NCI-H2029 (cell line): ENCODE measurements at places on chromosomes 4 and X.
A peak's percentile ranks its signal among the peaks of the same experiment; 100 is the strongest.

DNA sequence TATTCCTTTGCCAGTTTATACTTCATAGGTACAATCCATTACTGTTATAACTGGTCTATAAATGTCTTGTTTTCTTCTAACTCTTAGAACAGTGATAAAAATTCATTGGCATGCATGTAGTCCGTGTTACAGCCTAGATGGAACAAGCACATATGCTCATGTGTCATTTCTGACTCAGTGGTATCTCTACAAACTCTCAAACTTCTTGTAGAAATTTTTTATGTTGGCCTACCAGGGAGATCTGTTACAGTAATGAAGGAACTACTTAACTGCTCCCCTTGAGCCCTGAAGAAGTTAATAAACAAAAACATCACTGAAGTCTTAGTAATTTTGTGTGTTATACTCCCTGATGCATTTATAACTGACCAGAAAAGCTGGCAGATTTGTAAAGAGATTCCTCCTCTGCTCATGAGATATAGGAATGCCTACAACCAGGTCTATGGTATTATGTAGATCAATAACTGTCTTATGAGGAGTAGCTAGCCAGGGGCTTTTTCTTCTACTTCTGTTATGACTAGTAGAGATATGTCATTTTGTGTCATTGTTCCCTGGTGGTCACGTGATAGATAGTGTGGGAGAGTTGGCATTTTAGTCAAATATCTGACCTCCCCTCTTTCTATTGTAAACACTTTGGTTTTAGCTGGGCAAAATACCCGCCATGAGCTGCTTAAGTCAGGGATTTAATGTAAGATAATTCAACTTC is 53.7 kb upstream of the FAAH2 start:
- no peak for DNase-seq

DNA sequence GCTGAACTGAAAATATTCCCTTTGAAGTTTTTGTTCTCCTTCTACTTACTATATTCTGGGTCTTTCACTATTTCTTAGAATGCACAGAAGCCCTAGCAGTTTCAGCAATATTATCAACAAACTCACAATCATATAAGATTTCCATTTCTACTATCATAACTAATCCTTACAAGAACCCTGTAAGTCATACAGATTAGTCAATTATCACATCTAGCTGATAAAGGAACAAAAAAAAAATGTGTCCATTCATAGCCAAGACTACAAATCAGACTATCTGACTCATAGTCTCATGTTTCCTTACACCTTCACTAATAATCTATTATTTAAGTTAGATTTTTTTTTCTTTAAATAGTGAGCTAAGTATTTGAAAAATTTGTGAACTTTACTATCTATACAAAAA is 72.5 kb downstream of the LRBA start:
- no peak for DNase-seq

DNA sequence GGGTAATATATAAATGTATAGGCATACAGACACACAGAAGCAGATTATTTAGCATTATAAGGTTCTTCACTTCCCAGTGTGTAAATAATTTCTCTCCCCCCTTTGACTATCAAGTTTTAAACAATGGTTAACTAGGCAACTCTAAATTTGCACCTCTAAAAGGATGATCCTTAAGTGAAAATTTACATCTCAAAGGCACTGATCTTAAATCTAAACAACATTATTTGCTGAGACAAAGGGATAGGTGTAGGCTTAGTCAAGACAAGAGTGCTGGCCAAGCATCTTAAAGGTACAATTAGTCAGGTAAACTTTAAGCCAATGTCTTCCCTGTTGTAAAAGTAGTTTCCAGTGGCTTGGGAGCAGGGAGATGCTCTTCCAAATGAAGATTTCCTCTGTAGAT is 33.0 kb downstream of the NLRP2B start:
- no peak for DNase-seq

DNA sequence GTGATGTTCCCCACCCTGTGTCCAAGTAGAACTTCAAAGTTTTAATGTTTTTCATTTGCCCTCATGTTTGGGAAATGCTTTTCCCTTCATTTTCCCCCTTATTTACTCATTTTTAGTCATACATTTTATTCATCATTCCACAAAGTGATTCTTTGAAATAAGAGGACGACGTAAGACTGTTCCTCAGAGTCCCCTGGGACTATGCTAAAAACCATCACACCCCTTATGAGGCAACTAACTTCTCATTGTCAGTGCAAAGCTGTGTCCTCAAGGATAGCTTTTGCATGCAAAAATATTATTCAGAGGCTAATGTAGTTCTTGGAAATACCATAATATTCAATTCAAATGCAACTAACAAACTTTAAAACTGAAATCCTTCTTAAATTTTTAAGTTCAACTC is 14.8 kb upstream of the ADGRG2 start:
- DNase-seq = no peak

GRCh38 chrX:64206556-64207162 is 1.2 kb upstream of the AMER1 start:
- no peak for DNase-seq

DNA sequence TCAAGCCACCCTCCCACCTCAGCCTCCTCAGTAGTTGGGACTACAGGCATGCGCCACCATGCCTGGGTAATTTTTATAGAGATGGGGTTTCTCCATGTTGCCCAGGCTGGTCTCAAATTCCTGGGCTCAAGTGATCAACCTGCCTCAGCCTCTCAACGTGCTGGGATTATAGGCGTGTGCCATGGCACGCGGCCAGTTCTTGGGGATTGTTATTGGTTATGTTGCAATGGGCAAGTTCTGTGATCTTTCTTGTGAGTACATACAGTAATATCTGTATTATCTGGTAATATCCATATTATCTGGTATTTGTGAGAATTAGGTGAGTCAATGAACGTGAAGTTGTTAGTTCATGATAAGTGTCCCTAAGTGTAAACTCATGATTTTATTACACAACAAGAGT is 90.3 kb upstream of the TBL1X start:
- no peak for DNase-seq

DNA sequence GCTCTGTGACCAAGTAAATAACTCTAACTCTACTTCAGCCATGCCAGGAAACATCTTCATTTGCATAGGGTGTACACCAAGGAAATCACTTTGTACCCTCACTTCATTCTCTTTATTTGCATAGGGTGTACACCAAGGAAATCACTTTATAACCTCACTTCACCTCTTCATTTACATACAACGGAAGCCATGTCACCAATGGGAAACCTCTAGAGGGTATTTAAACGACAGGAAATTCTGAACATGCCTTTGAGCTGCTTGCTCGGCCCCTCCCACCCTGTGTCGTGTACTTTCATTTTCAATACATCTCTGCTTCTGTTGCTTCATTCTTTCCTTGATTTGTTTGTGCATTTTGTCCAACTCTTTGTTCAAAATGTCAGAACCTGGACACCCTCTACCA is 848.1 kb upstream of the FRG1 start:
- DNase-seq = peak; percentile 10

- peak; percentile 31 for DNase-seq
Observed at GRCh38 chrX:21373637-21374162, 518 bp upstream of the CNKSR2 start.

GRCh38 chr4:16023776-16024408 is 59.9 kb downstream of the PROM1 start:
- DNase-seq = no peak

GRCh38 chrX:94204524-94204923 is 530.5 kb downstream of the FAM133A start:
- no peak for DNase-seq

GRCh38 chrX:617401-617800 is 13.2 kb upstream of the SHOX start:
- DNase-seq = no peak

DNA sequence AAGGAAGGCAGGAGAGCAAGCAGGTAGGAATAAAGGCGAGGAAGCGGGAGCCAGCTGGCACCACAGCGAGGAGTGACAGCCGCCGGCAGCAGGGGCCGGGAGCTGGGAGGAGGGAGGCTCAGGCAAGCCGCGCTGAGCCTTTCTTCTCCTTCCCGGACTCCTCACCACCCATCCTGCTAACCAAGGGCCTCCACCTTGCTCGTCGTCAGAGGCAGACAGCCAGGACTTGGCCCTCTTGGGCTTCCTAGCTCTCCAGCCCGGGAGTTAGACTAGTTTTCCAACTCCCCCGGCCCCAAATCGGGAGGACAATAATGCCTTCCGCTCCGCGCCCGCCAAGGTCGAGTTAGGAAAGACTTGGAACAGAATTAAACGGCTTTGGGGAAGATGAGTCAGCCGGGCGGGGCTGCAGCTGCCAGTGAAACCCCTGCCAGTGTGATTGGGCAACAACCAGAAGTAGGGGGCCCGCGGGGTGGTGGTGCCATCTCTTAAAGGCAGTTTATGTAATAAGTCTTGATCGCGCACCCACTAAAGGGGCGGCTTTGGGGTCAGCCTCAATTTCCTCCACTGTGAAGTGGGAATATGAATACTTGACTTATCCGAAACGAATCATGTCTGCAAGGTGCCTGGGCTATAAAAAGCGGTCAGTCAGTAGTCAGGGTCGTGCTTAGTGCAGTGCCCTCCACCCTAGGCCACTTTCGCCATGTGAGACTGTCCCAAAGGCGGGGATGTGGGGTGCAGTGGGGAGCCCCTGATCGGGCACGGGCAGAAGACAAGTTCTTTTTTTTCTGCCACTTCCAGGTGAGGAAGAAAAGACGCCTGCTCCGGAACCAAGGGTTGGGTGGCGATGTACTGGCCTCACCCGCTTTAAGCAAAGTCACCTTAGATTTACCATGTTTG is 6.7 kb upstream of the HSD17B10 start:
- DNase-seq = no peak

- DNase-seq = no peak
Observed at GRCh38 chr4:2798399-2799223, 5.7 kb downstream of the SH3BP2 start.

DNA sequence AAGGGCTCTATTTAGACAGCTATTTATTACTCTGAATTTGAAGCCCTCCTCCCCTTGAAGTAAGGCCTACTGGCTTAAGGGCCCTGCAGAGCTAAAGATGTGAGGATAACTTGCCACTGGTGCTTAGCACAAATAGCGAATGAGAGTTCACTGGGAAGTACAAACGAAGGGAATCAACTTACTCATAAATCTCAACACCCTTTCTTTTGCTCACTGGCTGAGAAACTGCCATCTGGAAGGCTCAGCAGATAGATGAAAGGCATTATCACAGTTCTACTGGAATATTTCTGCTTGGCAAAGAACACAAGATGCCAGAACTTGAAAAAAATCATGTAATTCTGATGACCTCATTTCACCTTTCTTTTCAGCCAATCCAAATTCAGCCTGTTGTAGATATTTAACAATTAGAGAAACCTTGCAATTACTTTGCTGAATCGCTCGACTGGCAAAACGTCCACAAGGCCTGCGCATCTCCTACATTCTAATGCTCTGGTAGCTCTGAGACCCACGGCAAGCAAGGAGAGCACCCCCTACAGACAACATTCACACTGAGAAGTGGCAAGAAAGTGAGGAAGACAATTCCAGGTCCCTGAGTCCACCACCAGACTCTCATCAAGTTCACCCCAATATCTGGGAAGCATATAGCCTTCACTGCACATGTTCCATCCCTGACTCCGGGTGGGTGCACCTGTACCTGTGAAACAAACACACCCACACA is 27.5 kb downstream of the TSPAN5 start:
- DNase-seq = no peak

- no peak for DNase-seq
Observed at GRCh38 chr4:102036016-102036415, 245.5 kb downstream of the BANK1 start.

GRCh38 chr4:28221536-28221935 is 1360.9 kb downstream of the STIM2 start:
- no peak for DNase-seq

DNA sequence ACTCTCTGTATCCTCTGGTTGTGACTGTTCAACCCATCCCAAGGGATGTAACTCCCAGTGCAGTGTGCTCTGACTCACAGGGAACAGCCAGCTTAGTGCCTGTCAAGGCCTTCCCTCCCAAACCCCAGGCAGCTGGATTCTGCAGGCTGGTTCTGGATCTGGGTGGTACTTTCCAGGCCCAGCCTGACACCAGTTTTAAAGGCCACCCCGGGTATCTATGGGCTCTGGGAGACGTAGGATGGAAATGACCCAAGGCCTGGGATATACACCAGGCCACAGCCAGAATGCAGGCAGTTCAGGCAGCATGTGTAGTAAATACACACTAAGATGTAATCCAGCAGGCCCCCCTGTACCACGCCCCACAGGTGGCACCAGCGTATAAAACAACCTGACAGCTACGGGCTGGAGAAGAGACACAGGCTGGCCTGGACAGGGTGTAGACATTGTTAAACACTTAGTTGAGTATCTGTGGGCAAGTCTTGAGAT is 64.2 kb downstream of the SPINK2 start:
- DNase-seq = no peak

DNA sequence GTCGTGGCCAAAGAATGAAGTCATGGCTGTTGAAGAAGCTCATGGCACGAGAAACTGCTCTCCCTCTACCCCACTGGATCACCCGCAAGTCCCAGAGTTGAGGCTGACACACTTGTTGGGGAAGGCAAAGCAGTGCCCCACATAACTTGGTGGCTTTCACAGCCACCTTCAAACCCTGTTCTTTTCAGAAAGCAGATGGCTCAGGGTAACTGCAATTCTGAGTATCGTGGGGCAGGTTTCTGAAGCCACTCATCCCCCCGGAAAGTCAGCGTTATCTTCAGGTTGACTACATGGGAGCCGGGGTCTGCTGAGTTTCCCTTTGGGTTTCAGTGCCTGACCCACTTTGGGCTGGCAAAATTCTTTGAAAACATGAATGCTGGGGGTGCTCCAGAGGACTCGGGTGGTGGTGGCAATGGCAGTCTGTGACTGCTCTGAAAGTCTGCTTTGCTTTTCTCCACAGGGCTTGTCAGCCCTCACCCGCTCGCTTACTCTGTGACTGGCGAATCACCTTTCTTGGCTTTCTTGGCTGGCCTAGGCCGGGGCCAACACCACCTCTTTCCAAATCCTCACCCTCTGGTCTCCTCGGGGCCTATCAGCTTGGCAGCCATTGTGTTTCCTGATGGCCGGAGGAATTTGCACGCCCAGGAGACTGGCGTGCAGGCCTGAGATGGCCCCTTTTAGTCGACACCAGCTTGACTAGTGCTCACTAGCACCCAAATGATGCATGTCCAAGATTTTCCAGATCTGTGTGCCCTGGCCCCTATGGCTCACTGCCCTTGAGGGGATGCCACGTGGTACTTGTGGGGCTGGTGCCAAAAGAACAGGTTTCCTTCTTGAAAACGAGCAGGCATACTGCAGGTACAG is 7.3 kb downstream of the PPP1R3F start:
- no peak for DNase-seq

DNA sequence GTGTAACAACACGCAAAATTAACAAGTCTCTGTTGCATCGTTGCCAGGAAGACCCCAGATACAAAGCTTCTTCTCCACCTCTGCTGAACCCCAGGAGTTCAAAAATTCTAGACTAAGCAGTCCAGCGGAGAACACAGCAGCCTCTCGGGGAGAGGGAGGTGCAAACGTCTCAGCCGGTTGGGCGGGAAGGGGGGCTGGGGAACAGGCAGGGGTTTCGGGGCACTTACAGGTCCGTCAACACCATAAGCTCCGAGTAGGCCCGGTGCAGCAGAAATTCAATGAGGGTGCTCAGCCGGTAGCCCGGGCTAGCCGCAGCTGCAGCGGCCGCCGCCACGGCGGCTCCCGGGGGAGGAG is 394 bp downstream of the MED14 start:
- DNase-seq = no peak
